ENCODE measurements at places on chromosomes 5 and 9.

DNA sequence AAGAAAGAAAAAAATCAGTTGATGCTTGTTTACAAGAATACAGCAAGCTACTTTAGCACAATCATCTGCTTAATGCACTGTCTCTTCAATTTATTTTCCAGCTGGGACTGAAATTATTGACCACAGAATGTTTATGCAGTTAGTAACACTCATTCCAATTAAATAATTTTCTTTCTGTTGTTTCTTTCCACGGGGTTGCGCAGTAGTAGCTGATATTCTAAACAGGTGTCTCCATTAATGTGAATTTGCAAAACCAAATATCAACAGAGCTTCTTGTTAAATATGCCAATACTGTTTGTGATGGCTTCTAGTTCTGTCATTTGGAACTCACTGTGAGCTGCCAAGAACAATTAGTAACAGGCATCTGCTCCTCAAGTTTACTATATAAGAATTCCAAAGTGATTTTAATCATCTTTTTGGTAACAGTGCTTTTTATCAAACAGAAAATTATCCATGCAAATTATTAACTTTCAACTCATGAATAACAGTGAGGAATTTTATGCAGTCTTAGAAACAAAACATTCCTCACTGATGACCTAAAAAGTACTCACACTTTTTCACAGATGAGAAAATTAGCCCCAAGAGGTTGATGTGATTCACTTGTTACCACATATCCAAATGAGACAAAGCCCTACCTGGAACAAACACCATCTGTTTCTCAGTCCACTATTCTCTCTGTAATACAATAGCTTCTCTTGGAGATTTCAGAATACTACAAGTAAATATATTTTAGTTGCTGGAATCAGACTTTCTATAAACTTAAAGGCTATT, 567.6 kb upstream of the RGMB start:
- DNase-seq = no peak

GRCh38 chr5:128135286-128135685, 51.7 kb downstream of the SLC12A2 start:
- DNase-seq = no peak

DNA sequence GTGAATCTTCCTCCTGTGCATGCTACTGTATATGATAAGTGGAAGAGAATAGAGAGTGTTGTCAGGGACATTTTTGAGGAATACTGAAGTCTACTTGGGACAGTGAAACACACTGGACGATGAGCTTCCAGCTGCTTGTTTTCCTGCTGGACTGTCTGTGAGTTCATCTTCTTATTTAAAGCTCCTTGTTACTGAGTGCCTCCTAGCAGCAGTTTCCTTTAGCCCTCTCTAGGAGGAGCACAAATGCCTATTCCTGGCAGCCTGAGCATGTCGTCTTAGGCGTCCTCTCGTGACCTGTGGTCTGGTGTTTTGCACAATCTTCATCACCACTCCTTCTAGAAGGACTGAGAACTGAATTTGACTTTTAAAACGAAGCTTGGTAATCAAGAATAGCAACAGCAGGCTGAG, 43.8 kb downstream of the ANKRD33B start:
- DNase-seq = no peak

DNA sequence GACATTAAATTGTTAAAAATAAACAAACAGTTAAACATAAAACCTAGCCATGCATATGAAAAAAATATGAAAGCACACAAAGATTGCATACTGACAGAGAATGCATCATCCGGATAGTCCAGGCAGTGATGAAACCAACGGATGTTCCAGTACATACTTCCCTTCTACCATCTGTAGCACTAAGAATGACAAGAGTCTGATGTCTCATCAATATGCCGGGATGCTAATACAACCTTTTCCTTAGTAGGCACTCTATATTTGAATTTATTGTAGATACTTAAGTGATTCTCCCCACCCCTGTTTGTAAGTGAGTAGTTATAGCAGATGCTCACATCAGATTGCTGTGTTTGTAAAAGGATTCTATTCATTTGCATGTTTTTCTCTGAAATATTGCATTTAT, 571.2 kb upstream of the WWC1 start:
- no peak for DNase-seq

DNA sequence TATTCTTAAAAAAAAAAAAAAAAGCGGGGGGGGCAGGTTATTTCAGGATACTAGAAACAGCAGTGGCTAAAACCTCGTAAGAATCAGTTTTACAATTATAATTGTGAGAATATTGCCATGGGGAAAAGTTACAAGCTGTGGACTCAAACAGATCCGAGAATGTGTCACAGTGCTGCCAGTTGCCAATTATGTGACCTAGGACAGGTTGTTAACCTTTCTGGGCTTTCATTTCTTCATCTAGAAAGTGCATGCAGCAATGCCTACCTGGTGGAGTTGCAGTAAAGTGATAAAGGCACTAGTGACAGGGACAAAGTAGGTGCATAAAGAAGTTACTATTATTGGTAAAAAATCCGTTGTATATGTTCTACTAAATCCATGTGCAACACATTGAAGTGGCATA, 75.8 kb downstream of the CDH6 start:
- no peak for DNase-seq

GRCh38 chr5:53503562-53504218, 23.3 kb downstream of the FST start:
- DNase-seq = no peak
